CD4-positive, alpha-beta T cell treated with Interleukin-4 for 4 hours (primary cell): ENCODE measurements at places on chromosomes 6 and 20.
A peak's percentile ranks its signal among the peaks of the same experiment; 100 is the strongest.

- no peak for DNase-seq
Measured at GRCh38 chr6:101114703-101115102, 233.6 kb upstream of the ASCC3 start.

GRCh38 chr6:110183292-110183885 is 3.2 kb downstream of the CDC40 start:
- no peak for DNase-seq

- no peak for DNase-seq
Measured at GRCh38 chr6:34697544-34697836, 923 bp upstream of the ILRUN start.

GRCh38 chr6:123808556-123808955 is 4.9 kb downstream of the NKAIN2 start:
- no peak for DNase-seq

DNA sequence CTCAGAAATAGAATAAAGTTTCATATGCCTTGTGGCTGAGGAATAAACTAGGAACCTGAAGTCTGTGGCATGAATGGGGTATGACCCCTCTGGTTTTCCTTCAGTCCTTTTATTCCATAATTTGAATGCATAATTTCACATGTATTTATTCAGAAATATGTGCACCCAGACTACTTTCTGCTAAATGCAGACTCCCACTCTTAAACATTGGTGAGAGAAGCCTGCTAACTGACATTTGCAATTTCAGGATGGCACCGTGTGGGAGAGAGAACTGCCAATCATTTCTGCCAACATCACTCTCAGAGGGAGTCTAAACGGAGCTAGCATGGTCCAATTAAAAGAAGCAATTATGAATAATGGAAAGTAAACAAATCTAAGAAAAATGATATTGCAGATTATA is 141.3 kb downstream of the ADGRB3 start:
- DNase-seq = no peak

GRCh38 chr6:167547328-167547692 is 222.4 kb downstream of the TTLL2 start:
- DNase-seq = no peak

DNA sequence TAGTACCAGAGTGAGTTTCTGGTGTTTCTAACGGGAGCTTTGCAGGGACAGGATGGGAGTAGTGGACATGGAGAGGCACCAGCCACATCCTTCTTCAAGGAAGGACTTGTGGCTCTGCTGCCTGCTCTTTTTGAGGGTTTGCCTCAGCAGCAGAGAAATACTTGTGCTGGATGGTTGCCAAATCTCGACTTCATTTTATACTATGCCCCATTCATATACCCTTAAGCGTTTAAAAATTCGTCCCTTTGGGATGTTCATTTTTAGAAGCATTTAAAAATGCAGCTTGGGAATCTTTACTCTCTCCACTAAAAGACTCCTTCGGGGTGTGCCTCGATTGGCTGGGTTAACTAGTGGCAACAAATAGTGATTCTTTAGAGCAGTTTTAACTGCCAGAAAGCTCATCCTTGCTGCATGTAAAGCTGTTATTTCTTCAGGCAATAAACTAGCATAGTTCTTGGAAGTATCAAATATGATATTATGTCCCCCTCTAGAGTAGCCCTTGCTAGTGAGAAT is 126.5 kb upstream of the B3GAT2 start:
- DNase-seq = no peak

GRCh38 chr6:13767121-13767808 is 47.1 kb downstream of the MCUR1 start:
- peak; percentile 48 for DNase-seq
